ENCODE measurements at places on chromosomes 2 and 18. TPM values are rescaled to one million over a fixed set of nuclear protein-coding genes. Genes with fewer than 3 reads are reported as not detected.

DNA sequence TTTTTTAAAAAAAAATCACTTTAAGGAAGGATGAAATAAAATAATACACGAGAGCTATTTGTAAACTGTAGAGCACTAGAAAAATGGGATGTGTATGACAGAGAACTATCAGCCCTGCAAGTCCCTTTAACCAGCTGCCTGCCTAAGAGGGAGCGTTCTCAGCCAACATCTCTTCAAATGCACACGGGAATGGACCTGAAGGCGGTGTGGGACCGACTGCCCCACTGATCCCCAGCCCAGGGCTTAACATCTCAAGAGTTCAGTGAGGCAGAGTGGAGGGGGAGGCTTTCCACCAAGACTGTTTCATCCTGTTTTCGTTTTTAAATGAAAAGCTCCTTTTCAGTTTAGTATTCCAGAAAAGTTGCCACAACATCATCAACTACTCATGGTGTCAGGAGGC lies 2.2 kb downstream of the INPP4A start:
- no peaks in the 10 kb centered on the region for H3K36me3 ChIP-seq
- no peaks in the 10 kb centered on the region for H3K27me3 ChIP-seq
- peaks cover 35% of the 10 kb centered on the region for H3K4me1 ChIP-seq
- DNase-seq: no peak
- peak overlapping the region; percentile 94 for H3K4me3 ChIP-seq

Gene MYO7B
- 5.0 TPM for total RNA-seq

Gene WDR35
- 15.0 TPM for total RNA-seq

- no peak overlapping the region for H3K4me3 ChIP-seq
- DNase-seq: no peak
- peaks cover 44% of the 10 kb centered on the region for H3K36me3 ChIP-seq
These were observed 20.0 kb downstream of the MALT1 start for GRCh38 chr18:58691256-58691655.

DNA sequence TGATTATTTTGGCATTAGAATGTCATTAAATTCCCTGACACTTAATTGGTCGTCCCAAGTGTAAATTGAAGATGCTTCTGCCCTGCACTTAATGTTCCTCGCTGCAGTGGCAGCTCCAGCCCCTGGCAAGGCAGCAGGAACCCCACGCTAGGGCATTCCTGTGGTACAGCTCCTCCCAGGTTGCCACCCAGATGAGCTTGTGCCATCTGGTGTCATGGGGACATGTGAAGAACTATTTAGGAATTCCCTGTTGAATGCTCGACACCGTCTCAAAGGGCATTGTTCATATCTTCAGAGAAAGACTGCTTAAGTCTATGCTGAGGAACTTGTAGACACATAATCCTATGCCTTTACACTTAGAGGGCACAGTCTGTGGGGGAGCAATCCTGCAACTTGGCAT lies 38.9 kb downstream of the BCL2L11 start:
- H3K4me1 ChIP-seq: peaks cover 55% of the 10 kb centered on the region
- H3K27me3 ChIP-seq: no peaks in the 10 kb centered on the region
- H3K4me3 ChIP-seq: no peak overlapping the region
- no peak for DNase-seq
- no peak overlapping the region for H3K27ac ChIP-seq

- peak; percentile 59 for DNase-seq
- no peaks in the 10 kb centered on the region for H3K36me3 ChIP-seq
- no peak overlapping the region for H3K27ac ChIP-seq
- H3K27me3 ChIP-seq: peaks cover 7% of the 10 kb centered on the region
These were observed 11.0 kb upstream of the DUSP2 start for GRCh38 chr2:96156011-96156820.

- no peak for DNase-seq
- H3K4me3 ChIP-seq: no peak overlapping the region
- no peaks in the 10 kb centered on the region for H3K4me1 ChIP-seq
- H3K36me3 ChIP-seq: no peaks in the 10 kb centered on the region
- H3K27ac ChIP-seq: no peak overlapping the region
These were observed 745.9 kb upstream of the FAM98A start for GRCh38 chr2:34345030-34345429.

DNA sequence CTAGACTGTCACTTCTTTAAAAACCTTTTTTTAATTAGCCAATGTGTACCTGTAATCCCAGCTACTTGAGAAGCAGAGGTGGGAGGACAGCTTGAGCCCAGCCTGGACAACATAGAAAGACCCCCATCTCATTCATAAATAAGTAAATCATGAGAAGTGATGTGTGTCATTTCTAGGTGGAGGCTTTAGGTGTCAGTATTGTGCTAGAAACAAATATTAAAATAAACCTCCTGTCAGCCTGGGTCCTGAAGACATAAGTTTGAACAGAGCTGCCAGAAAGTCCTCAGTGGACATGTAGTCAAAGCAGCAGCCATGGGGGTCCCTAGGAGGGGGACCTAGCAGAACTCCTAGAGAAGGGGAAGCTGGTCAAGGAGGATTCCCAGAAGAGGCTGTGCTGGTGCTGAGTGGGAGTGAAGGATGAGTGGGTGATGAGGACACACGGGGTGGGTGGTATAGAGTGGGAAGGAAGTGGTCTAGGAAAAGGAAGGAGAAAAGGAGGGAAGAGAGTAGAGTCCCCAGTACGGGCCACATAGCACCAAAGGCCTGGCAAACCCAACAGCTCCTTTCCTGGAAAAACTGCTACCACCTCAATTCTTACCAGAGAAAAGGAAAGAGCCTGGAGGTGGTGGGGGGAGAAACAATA lies 316.6 kb upstream of the NCKAP5 start:
- no peak overlapping the region for H3K4me3 ChIP-seq
- no peak overlapping the region for H3K27ac ChIP-seq
- peaks cover 33% of the 10 kb centered on the region for H3K27me3 ChIP-seq
- H3K36me3 ChIP-seq: no peaks in the 10 kb centered on the region
- no peak for DNase-seq
- H3K4me1 ChIP-seq: peaks cover 7% of the 10 kb centered on the region

Gene ANKRD36
- 33.3 TPM for total RNA-seq

DNA sequence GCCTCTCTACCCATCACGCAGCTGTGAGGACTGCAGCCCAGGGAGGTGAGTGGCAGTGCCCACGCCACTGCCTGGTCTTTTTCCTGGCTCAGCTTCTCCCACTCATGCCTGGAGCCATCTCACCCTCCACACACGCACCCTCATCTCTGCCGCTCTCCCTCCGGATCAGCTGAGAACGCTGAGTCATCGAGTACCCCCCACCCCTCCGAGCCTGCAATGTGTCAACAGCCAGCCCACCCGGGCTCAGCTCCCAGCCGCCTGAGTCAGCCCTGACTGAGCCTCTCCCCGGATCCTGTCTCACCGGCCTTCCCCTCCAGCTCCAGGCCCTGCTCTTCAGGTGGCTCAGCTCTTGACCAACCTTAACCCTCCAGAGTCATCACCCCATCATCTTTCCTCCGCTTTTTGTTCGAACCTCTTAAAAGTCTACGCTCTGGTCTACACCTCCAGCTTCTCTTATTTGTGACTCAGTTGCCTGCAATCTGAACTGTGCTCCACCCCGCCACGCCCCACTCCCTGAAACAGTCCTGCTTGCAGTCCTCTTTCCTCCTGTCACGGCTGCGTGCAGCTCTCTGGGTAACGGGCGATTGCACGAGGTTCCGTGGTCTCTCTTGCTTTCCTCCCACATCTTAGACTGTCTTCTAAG lies 94.4 kb upstream of the ASAP2 start:
- H3K4me1 ChIP-seq: peaks cover 40% of the 10 kb centered on the region
- no peaks in the 10 kb centered on the region for H3K36me3 ChIP-seq
- peak overlapping the region; percentile 89 for H3K27ac ChIP-seq
- H3K27me3 ChIP-seq: no peaks in the 10 kb centered on the region
- peak overlapping the region; percentile 20 for H3K4me3 ChIP-seq

GRCh38 chr18:27901424-27902226 lies 275.3 kb downstream of the CDH2 start:
- H3K4me1 ChIP-seq: peaks cover 6% of the 10 kb centered on the region
- no peak for DNase-seq

DNA sequence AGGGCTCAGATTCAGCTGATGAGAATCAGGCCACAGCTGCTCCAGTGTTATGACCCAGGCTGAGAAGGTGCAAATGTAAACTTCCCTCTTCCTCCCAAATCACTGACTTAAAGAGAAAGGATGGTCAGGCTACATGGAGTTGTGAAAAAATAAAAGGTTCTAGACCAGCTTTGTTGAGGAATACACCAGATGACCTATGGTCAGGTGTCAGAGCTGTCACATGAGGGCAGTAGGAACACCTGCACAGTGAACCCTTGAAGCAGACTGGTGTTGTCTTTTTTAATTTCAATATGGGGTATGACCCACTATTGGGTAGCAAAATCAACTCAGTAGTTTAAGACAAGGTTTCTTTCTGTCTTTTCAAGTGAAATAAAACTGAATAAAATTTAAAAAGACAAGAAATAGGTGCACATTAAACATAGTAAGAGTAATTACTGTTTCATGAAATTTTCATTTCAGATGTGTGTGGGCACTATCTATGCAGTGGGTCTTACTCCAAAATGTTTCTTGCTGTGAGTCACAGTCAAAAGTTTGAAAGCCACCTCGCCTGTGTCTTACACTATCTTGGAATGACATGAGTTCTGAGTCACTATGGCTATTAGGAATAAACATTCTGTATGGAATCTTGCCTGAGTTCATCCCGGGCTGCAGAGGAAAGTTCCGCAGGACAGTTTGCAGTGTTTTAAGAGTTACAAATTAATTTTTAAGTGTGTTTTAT lies 83.6 kb downstream of the ACVR1 start:
- no peak for DNase-seq
- H3K4me3 ChIP-seq: no peak overlapping the region
- peaks cover 3% of the 10 kb centered on the region for H3K36me3 ChIP-seq
- no peaks in the 10 kb centered on the region for H3K4me1 ChIP-seq

Gene DSC2
- 352 TPM for total RNA-seq

GRCh38 chr2:61125798-61126197 lies 36.2 kb upstream of the C2orf74 start:
- no peaks in the 10 kb centered on the region for H3K27me3 ChIP-seq
- H3K27ac ChIP-seq: no peak overlapping the region
- H3K4me3 ChIP-seq: no peak overlapping the region

DNA sequence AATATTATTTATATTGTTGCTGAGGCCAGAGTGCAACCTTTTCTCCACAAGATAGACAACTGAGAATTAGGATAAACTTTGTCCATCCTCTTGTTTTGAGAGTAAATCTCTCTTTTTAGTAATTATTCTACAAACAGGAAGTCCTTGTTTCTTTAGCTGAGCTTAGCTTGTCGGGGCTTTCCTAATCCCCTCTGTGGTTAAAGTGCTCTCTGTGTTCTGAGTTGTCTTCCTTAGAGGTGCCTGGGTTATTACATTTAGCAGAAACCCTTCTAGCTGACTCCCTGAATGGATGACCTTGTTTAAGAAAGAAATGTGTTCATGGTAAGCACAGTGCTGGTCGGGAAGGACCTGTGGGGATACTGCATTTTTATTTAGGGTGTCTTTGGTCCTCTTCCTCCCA lies 12.7 kb downstream of the USP39 start:
- H3K27me3 ChIP-seq: no peaks in the 10 kb centered on the region
- H3K27ac ChIP-seq: no peak overlapping the region
- H3K4me1 ChIP-seq: no peaks in the 10 kb centered on the region
- DNase-seq: no peak
- H3K4me3 ChIP-seq: no peak overlapping the region
- H3K36me3 ChIP-seq: peaks cover 18% of the 10 kb centered on the region

DNA sequence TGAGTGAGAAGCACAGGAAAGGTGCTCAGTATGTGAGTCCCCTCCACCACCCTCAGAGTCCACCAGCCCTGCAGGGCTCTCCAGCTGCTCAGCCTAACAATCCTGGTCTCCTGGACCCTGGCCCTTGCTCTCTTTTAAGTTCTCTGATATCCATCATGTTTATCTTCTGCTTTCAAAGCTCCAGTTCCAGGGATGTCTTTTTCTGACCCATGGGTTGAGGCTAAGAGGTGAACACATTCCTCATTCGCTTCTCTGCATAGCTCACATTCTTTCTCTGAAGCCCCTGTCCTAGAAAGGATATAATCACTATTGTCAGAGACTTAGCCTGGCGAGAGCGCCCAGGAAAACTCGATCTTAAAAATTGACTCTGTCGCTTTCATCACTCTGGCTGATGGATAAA lies 86.4 kb downstream of the ARL4C start:
- H3K4me1 ChIP-seq: peaks cover 27% of the 10 kb centered on the region
- H3K4me3 ChIP-seq: no peak overlapping the region
- no peak for DNase-seq
- peak overlapping the region; percentile 58 for H3K27ac ChIP-seq
- no peaks in the 10 kb centered on the region for H3K36me3 ChIP-seq

Gene FABP1
- total RNA-seq: 56.2 TPM

GRCh38 chr18:55839343-55839742 lies 251.4 kb upstream of the TCF4 start:
- peaks cover 8% of the 10 kb centered on the region for H3K4me1 ChIP-seq
- no peak overlapping the region for H3K4me3 ChIP-seq
- no peak overlapping the region for H3K27ac ChIP-seq
- H3K27me3 ChIP-seq: no peaks in the 10 kb centered on the region
- DNase-seq: no peak

DNA sequence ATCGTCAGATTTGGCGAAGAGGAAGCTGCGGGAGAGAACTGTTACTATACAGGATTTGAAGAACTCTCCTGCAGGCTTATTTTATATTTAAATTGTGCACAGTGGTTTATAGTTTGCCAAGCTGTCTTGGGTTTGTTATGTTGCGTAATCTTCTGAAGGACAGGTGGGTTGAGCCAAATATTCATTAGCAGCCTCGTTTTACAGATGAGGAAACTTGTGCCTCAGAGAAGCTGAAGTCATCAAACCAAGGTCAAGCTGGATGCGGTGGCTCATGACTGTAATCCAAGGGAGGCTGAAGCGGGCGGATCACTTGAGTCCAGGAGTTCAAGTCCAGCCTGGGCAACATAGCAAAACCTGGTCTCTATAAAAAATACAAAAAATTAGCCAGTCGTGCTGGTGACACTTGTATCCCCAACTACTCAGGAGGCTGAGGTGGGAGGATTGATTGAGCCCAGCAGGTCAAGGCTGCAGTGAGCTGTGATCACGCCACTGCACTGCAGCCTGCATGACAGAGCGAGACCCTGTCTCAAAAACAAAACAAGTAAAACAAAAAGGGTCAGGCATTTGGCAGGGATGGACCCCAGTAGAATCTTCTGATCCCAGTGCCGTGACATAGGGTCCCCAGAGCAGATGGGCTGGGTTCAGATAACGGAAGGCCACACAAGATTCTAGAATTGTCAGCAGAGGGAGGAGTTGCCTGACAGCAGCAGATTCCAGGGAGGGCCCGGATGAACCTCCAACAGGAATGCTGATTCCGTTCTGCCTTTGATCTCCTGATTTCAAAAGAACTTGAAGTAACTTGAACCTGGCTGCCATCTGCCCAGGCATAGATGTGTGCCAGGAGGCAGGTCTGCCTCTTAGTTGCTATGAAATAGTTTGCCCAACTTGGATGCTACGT lies 50.6 kb downstream of the SH3BP4 start:
- H3K27ac ChIP-seq: peak overlapping the region; percentile 59
- peaks cover 43% of the 10 kb centered on the region for H3K36me3 ChIP-seq
- H3K27me3 ChIP-seq: no peaks in the 10 kb centered on the region
- H3K4me3 ChIP-seq: peak overlapping the region; percentile 36
- no peak for DNase-seq

GRCh38 chr2:23520256-23520655 lies 135.3 kb downstream of the KLHL29 start:
- DNase-seq: no peak
- H3K27ac ChIP-seq: peak overlapping the region; percentile 59
- no peak overlapping the region for H3K4me3 ChIP-seq
- H3K36me3 ChIP-seq: peaks cover 10% of the 10 kb centered on the region
- H3K27me3 ChIP-seq: peaks cover 3% of the 10 kb centered on the region

Gene FOXD4L1
- not detected for total RNA-seq

GRCh38 chr2:197599285-197599965 lies 76.0 kb downstream of the RFTN2 start:
- no peak overlapping the region for H3K4me3 ChIP-seq
- no peaks in the 10 kb centered on the region for H3K4me1 ChIP-seq
- peaks cover 18% of the 10 kb centered on the region for H3K36me3 ChIP-seq
- DNase-seq: no peak
- no peaks in the 10 kb centered on the region for H3K27me3 ChIP-seq
- no peak overlapping the region for H3K27ac ChIP-seq

Gene TDRD15
- total RNA-seq: not detected
